Suppressor macrophage (primary cell): ENCODE measurements at places on chromosomes 5 and 9.

DNA sequence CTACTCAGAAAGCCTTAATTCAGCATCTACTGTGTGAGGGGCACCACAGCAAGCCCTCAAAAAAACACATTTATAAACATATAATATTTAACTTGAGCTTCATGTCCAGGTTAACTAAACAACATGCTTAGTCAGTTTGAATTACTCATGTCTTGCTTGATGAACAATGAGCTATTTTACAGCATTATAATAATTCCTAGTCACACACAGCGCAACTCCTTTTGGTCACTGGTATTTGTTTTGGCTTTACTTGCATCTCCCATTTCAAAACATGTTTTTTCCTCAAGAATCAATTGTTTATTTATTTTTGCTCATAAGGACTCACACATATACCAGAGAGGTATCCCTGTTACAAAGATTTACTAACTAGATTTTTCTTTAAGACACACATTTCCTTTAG, 616.7 kb upstream of the DAB2 start:
- DNase-seq: no peak

DNA sequence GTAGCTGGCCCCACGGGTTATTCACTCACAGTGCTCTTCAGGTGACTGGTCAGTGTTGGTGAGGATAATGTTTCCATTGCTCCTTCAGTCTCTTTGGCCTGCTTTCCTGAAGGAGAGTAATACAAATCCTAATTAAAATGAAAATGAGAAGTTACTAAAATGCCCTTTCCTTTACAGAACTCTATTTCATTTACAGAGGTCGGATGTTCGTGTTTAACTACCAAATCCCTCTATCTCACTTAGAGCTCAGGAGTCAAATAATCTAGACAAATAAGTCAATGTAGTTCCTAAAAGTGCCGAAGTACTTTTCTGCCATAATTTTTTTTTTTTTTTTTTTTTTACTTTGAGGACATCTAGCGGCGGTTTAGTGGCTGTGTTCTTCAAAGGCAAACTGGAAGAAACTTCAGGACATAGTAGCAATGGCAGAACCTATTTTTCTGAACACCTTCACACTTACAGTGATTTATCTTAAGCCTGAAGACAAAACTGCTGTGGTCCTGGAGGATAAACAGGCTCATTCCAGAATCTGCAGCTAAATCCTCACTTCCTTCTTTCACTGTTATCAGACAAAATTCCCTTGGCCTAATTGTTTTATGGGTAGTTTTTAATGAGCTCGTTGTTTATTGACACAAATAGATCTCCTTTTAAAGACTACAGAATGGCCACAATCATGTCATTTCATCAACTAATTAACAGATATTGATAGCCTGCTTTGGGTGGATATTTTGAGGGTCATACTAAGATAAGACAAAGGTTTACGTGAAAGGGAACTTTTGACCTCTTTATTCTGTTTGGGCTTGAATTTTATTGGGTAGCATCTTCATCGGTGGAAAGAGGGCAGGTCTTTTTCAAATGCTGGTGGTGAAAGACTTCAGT, 207.6 kb upstream of the DMRTA1 start:
- peak; percentile 37 for DNase-seq

- DNase-seq: no peak
These were observed 93.9 kb downstream of the SETX start for GRCh38 chr9:132260846-132261245.

- DNase-seq: no peak
These were observed 10.4 kb downstream of the TEX48 start for GRCh38 chr9:114671605-114672004.

DNA sequence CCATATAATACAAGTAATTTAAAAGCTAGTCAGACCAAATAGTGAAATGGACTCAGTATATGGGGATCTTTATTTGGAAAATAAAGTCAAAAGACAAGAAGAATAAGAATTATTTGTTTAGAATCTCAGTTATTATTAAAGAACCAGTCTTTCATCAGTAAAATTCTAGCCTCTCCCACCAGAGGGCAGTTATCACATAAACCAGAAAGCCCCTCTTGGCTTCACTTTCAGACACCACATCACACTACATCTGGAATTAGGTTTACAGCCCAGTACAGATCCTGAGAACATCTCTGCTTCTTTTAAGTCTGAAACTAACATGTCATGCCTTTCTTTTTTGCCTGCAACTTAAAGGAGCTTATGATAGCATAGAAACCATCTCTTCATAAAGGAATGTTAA, 12.2 kb upstream of the HSPB3 start:
- DNase-seq: no peak

GRCh38 chr9:109117856-109118807, 1.6 kb downstream of the TMEM245 start:
- peak; percentile 6 for DNase-seq

- DNase-seq: peak; percentile 68
These were observed 98.5 kb upstream of the ABCA1 start for GRCh38 chr9:105026451-105026850.

DNA sequence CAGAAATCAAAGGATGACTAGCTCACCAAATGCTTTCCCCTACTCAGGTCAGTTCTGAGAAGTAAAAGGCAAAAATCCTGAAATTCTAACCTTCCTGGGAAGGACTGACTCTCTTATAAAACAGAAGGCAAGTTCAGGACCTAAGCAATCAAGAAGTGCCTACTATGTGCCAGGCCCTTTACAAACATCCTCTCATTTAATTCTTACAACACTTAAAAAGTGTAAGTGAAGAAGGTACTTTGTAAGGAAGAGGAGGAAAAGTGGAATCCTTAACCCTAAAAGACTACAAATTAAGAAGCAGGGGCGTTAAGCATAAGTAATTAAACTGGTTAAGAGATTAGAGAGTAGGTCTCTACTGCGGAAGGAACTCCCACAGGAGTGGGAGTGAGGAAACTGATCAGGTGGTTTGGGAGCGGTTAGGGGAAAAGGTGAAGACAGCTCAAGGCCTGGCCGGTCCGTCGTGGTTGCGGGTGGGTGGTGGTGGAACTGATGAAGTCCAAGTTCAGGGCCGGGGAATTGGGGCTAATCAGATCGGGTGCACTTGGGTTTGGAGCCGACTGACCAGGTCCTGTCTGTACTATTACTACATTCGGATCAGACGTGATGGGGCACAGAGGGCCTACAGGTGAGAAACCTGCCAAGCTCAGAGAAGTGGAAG, 839 bp downstream of the MED27 start:
- DNase-seq: peak; percentile 49

DNA sequence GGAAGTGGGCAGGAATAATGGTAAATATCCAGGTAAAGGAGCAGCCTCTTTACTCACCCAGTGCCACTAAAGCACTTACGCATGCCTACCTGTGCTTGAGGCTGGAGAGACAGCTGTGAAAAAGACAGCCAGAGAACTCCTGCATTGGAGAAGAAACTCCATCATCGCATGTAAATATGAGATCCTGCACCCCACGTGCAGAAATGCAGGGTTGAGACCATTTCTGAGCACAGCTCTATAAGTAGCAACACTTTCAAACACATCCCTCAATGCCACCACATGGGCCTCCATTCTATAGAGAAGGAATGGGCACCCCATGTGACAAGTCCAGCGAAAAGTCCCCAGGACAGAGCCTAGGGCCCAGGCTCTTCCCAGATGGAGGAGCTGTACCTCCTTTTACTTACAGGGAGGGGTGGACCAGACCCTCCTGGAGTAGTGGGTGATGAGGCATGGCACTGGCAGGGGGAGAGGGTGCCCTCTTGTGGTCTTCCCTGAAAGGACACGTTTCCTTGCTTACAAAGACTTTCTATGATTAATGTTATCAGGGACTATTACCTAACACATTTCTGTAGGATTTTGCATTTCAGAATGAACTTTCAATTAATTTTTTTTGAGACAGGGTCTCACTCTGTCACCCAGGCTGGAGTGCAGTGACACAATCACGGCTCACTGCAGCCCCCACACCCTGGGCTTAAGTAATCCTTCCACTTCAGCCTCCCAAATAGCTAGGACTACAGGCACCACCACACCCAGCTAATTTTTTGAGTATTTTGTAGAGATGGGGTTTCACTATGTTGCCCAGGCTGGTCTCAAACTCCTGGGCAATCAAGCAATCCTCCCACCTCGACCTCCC, 55.3 kb upstream of the IL17B start:
- DNase-seq: peak; percentile 40

DNA sequence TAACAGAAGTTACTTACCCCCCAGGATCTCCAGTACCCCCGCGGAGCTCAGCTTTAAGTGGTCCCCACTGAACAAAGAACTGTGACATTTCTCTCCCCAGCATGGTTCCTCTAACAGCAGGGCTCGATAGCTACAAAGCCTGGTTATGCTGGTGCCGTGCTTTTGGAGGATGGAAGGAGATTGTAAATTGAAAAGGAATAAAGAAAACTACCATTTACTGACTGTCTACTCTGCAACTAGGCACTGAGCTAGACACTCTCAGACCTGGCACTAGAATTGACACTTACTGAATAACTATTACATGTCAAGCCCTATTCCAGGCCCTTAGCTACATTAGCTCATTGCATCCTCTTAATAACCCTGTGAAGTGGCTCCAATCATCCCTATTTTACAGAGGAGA, 145.3 kb downstream of the TTLL11 start:
- no peak for DNase-seq

GRCh38 chr9:127137640-127138360, 15.4 kb upstream of the ANGPTL2 start:
- DNase-seq: no peak

DNA sequence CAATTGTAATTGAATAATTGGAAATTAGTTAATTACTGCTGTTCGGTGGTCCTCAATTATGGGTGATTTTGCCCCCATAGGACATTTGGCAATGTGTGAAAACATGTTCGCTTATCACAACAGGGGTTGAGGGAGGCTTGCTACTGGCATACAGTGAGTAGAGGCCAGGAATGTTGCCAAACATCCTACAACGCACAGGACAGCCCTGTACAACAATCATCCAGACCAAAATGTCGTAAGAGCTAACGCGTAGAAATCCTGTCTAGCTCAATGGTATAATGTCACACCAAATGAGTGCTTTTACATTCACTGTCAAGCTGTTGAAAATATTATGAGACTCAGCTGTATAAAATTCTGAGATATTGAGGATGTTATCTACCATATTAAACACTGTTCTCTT, 464.4 kb upstream of the TUSC1 start:
- no peak for DNase-seq

GRCh38 chr9:91150998-91151717, 210.6 kb downstream of the AUH start:
- DNase-seq: peak; percentile 67

- DNase-seq: peak; percentile 73
These were observed 43.3 kb downstream of the NCS1 start for GRCh38 chr9:130215341-130216119.

- DNase-seq: no peak
These were observed 7.7 kb upstream of the P4HA2 start for GRCh38 chr5:132235340-132235739.

DNA sequence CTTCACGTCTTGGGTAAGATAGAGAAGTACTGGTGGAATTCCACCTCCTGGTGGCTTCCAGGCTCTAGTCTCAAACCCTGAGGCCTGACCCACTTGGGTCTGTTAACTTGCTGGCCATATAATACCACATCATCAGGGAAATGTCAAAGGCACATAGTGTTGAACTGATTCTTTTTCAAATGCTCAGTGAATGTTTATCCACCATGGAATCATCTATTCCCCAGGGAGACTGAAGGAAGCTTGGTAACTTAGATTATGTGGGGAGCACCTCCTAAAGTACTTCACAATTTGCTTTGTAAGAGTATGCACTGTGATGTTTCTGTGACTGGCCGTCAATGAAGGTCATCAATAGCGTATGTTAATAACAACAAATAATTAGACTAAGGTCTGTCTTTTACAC, 16.1 kb downstream of the MACROH2A1 start:
- DNase-seq: no peak

- no peak for DNase-seq
These were observed 311.4 kb upstream of the MSX2 start for GRCh38 chr5:174412941-174413340.

DNA sequence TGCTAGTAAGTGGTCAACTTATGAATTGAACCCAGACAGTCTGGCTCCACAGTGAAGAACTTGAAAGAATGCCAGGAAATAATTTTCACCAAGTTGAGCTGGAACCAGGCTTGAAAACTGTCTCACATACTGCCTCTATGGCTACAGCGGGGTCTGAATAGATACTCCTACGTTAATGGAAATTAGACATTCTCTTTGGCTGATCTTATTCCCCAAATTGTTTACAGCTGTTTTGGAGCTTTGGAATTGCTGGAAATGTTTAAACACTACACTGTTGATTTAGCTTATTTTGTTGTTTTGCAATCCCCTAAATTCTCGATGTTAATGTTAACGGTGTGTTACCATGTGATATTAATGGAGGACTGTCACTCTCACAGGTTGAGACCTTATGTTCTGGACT, 146.4 kb downstream of the FBXL7 start:
- no peak for DNase-seq

- DNase-seq: no peak
These were observed 943.7 kb downstream of the CDH18 start for GRCh38 chr5:19044311-19044710.

- DNase-seq: peak; percentile 36
These were observed 621 bp downstream of the AK6 start for GRCh38 chr5:69368458-69369339.

- no peak for DNase-seq
These were observed 247.7 kb upstream of the ADRA1B start for GRCh38 chr5:159668556-159668955.

DNA sequence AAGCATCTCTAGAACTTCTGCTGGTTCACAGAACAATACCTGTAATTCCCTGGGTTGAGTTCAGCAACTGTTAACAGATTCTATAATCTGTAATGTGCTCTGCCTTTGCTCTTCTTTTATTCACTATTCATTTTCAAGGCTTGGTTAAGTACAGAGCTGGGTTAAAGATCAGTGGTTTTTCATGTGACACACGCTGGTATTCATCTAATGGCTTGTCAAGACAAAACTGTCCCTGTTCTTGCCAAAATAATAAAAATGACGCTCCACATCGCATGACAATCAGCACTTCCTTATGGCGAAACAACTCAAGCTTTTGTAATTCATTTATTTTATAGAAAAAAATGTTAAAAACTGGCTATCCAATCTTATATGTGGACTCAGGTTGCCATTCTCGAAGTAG, 137.9 kb downstream of the BNC2 start:
- DNase-seq: no peak

DNA sequence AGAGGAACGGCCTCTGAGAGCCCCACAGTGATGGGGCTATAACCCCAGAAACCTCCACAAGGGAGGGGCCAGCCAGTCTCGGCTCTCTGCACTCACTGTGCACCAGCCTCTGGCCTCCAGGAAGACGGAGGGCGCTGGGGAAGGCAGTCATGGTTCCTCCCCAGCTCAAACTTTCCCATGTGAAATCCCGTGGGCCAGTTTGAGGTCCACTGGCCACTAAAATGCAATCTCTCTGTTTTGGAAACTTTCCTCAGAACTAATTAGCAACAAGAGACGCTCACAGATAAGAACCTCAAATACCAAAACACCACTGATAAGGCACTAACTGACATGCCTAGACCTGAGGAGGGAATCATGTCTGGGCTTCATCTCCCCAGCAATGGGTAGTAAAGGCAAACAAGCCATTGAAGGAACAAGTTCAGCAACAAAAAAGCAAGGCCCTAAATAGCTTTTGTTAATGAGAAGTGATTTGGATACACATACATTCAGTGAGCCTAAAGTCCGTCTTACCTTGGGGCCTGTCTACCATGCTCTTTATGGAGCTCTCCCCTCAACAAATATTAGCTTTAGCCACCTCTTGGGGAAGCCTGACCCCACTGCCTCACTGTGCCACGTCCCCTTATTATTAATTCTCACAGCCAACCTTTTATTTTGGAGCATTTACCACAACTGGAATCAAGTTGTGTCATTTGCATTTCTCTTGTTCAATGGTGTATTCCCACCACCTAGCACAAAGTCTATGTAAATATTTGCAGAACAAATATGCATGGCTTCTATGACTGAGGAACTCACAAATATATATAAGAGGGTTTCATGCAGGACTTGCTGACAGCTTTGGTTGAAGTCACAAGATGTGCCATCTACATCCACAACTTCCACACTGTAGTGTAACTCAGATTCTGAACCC, 56.1 kb upstream of the GLRX start:
- no peak for DNase-seq
